ENCODE measurements at places on chromosomes 6 and 20.

- DNase-seq, result no peak
Measured at GRCh38 chr20:52892023-52892422, 80.1 kb upstream of the TSHZ2 start.

- DNase-seq, result no peak
Measured at GRCh38 chr6:168877821-168878282, 375.8 kb downstream of the THBS2 start.

DNA sequence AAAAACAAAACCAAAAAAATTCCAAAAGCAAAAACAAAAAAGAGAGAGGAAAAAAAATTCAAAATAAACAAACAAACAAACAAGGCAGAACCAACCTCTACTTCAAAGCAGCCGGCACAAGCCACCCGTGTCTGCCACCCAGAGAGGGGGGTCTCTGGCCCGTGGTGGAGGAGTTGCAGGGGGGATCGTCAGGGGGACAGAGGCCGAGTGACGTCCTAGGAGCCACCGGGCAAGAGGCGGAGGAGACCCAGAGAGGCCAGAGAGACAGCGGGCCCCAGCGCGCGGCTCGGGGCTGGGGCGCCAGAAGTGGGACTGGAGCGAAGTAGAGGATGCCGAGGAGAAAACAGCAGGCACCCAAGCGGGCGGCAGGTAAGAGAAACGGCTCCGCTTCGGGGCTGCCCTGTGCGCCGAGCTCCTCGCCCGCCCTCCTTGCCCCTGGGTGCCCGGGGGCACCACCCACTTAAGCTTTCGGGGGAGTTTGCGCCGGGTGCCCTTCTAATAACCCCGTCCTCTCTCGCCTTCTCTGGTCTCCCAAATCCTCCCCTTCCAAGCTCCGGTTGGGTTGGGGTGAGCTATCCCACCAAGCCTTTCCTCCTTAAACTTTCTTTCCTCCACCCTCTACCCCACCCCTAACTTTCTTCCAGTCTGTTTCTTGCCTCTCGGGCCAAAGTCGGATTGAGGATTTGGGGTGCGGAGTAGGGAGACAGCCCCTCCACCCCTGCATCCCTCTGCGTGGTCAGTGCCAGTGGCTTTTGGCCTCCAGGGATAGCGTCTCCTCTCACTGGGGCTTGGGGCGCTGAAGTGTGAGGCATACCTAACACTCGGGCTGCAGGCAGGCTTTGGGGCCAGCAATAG is 1.0 kb downstream of the TSHZ2 start:
- DNase-seq, result no peak

GRCh38 chr6:109715616-109716015 is 24.5 kb downstream of the FIG4 start:
- DNase-seq, result no peak

GRCh38 chr6:139490482-139490881 is 116.0 kb upstream of the CITED2 start:
- DNase-seq, result no peak

GRCh38 chr6:155791186-155791585 is 335.5 kb upstream of the NOX3 start:
- DNase-seq, result no peak

DNA sequence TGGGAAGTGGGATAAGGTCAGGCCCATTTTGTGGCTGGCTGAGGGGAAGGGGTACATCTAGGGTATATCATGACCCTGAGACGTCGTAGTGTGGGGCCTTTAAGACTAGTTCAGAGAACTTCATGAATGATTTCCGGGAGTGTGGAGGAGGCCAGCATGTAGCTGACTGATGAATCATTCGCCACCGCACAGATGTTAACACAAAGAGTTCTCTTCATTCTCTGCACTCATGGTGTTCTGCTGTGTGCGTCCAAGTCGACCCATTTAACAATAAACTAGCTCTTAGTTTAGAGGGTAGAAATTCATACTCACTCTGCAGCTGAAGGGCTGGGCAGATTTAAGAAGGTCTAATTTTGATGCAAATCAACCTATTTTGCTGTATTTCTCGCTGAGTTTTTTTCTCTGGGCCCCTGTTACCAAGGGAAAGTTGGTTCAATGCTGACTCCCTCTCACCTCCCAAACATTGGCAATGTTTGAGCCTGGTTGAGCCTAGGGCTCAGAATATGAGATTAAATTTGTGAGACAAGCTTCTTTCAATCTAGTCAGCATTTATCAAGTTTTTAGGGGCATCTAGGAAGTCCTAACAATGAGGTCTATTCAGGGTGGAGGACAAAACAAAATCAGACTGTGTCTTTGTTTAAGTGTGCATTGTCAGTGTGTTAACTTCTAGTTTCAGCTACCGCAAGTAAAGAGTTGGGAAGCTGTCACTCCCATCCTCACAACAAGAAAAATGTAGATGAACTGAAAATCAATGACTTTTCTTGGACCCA is 106.8 kb upstream of the CBLN4 start:
- no peak for DNase-seq

DNA sequence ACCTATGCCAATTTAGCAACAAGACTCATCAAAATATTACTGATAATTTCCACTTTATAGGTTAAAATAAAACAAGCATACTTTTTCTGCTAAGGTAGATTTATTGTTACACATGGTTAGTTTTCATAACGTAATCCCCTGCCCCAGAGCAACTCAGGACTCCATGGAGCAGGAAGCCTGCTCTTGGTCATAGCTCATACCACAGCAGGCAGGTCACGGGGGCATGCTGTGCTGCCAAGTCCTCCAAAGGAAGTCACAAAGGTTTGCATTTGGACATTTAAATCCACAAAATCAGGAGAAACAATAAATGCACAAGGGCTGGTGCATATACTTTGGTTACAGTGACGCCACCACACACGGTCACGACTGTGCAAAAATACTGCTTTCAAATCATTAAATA is 12.5 kb downstream of the GZF1 start:
- no peak for DNase-seq

GRCh38 chr6:168127384-168127868 is 48.4 kb upstream of the FRMD1 start:
- no peak for DNase-seq

GRCh38 chr6:40439026-40439800 is 148.0 kb downstream of the LRFN2 start:
- no peak for DNase-seq

- DNase-seq, result no peak
Measured at GRCh38 chr20:37821696-37822095, 81.2 kb upstream of the VSTM2L start.

GRCh38 chr20:22511943-22512910 is 72.1 kb downstream of the FOXA2 start:
- DNase-seq, result no peak

DNA sequence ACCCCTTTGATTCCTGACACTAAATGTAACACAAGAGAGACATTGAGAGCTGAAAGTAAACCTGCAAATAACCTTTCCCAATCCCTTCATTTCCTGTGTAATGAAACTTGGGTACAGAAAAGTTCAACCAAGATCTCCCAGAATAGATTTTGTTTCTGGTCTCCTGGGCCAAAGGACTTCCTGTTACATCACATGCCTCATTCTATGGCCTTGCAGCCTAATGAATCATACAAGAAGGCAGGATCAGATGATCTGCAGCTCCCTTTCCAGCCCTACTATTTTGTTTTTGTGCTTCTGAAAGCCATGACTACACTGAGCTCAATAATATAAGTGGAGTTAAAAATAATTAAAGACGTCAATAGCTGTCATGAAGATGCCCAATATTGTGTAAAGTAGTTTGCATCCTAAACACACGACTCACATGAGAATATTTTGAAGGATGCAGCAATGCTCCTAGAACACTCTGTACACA is 73.4 kb upstream of the NOX3 start:
- no peak for DNase-seq

- DNase-seq, result no peak
Measured at GRCh38 chr20:35599776-35600120, 15.9 kb upstream of the SPAG4 start.

GRCh38 chr6:80579391-80580023 is 473.0 kb downstream of the BCKDHB start:
- no peak for DNase-seq

DNA sequence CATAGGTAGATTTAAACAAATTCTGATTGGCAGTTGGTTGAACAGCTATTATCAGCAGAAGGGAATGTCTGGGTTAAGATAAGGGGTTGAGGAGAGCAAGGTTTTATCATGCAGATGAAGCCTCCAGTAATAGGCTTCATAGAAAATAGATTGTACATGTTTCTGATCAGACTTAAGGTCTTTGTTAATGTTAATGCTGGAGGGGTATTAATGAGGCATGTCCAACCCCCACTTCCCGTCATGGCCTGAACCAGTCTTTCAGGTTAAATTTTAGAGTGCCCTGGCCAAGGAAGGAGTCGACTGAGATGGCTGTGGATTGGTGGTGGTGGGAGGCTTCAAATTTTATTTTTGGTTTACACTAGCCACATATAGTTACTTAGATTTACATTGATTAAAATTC is 3.4 kb downstream of the CLPSL1 start:
- DNase-seq, result no peak

DNA sequence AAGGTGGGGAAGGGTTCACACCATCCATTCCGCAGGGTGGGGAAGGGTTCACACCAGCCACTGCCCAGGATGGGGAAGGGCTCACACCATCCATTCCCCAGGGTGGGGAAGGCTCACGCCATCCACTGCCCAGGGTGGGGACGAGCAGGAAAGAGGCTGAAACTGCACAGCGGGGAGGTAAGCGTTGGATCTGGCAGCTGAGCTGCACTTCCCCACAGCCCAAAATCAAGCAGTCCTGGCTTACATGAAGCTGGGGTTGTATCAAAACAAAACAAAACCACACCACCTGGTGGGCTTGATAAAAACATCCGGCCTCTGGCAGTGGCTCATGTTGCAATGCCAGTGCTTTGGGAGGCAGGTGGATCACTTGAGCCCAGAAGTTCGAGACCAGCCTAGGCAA is 268.5 kb downstream of the TAF4 start:
- no peak for DNase-seq

- no peak for DNase-seq
Measured at GRCh38 chr6:126077810-126078776, 91.8 kb downstream of the TRMT11 start.

- no peak for DNase-seq
Measured at GRCh38 chr6:144460327-144461095, 175.4 kb downstream of the UTRN start.

GRCh38 chr20:14935285-14935684 is 597.9 kb upstream of the FLRT3 start:
- no peak for DNase-seq

DNA sequence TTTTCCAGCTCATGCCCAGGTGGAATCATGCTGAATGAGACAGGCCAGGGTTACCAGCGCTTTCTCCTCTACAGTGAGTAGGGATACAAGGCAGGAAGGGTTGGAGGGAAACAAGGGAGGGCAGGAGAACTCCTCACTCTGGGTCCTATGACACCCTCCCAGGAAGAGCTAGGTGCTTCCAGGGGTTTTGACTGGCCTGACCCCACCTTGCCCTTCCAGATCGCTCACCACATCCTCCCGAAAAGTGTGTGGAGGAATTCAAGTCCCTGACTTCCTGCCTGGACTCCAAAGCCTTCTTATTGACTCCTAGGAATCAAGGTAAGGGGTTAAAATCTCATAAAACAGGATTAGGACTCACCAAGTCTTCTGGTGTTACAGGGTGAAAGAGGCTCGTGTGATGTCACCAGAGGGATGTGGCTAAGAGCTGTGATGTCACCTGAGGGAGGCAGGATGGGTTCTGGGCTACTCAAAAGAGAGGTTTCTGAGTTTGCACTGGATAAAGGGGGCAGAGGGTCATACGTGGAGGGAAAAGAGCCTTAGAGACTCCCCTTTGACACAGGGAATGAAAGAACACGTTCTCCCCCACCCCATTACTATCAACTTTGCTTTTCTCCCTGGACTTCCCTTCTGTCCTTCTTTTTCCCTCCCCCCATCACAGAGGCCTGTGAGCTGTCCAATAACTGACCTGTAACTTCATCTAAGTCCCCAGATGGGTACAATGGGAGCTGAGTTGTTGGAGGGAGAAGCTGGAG is 1.9 kb downstream of the APOM start:
- DNase-seq, result no peak

GRCh38 chr6:62980724-62981123 is 230.5 kb upstream of the FKBP1C start:
- DNase-seq, result no peak

DNA sequence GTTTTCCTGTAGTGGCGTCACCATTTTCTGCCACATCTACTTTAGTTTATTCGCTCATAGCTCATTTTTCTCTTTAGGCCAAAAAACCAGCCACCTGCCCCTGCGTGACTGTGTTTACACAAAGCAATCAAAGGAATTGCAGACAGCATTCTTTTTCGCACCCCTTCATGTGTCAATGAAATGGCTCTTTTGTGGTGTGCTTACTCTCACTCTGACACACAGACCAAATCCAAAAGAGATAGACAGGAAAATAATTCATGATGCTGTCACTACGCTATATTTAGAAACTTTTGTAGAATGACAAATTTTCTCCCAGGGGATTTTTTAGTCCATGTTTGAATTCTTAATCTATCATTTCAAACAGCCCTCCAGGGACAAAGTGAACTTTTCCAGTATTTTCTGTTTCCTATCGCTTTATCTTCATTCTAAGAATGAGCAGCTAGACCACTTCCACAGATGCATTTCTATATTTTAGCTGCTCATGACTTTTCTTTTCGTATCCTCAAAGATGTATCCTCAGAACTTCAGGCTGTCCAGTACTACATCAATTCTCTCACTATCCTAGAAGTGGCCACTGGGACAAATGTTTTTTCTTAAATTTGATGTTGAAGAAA is 37.9 kb upstream of the KHDRBS2 start:
- DNase-seq, result no peak

DNA sequence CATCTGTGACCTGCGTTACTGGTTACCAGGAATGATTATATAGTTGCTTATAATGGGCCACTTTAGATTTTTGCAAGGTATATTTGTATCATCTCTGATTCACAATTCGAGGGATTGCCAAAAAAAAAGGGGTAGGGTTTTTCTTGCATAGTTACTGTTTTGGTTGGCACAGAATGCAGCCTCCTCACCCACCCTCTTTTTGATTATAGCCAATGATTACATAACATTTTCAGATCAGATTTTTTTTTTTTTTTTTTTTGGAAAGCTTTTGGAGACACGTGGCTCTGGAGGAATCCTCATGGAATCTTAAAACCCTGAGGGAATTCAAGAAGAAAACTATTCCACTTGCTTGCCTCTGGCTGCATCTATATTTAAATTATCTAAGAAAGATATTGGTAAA is 53.7 kb downstream of the UST start:
- no peak for DNase-seq

GRCh38 chr6:36997811-36998722 is 7.4 kb upstream of the FGD2 start:
- DNase-seq, result no peak

DNA sequence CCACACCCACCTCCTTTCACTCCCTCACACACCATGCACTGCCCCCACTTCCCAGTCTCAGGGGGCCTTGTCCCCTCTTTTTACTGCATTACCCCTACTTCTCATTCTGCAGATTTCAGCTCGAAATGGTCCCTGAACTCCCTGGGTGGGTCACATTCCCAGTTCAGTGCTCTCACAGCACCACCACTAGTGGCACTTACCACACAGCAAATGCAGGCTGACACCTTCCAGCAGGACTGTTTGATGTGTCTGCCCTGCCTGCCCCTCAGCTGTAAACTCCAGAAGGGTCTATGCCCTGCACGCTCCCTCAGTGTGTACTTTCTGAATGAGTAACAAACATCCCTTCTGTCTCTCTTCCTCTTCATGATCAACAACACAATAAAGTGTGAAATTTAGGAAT is 4.0 kb downstream of the DYNLT1 start:
- DNase-seq, result no peak
